NCI-H1694 (cell line): ENCODE measurements at places on chromosomes 11 and 22.
A peak's percentile ranks its signal among the peaks of the same experiment; 100 is the strongest.

GRCh38 chr11:8267831-8268529 is 4.3 kb upstream of the LMO1 start:
- no peak for DNase-seq

DNA sequence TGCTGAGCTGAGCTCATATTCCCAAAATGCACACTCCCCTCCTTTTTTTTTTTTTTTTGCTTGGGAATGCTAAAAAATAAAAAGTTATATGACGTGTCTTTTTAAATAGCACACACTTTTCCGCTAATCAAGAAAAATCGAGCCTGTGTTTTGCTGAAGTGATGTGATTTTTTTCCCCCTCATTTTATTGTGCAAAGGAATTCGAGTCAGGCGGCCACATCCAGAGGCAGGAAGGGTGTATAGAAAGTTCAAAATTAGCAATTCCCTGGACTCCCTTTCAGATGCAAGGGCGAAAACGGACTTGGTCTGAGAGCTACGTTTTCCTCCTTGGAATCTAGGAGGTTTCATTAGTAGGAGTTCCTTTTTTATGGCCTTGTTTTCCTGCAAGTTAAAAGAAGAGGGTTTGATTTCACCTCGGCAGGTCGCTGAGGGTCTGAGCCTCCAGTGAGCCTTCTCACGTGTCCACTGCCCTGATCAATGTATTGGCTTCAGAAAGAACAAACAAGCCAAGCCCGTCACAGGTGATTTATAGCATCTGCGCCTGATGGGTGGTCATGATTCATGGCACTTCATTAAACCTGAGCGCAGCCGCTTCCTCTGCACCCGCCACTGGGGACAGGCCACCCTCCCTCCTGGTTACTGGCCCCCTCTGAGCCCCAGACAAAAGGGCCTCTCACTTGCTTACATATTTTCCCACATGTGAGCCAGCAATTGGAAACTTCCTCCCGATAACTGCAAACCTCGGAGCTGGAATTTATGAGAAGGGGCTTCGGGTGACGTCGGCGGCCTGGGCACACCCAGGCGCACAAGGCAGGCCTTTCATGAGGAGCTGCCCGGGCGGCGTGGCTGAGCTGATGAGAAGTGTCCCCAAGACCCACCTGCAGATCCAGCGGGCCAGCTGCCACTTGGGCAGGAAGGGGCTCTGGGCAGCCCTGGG is 64.4 kb upstream of the LINC01488 start:
- no peak for DNase-seq

DNA sequence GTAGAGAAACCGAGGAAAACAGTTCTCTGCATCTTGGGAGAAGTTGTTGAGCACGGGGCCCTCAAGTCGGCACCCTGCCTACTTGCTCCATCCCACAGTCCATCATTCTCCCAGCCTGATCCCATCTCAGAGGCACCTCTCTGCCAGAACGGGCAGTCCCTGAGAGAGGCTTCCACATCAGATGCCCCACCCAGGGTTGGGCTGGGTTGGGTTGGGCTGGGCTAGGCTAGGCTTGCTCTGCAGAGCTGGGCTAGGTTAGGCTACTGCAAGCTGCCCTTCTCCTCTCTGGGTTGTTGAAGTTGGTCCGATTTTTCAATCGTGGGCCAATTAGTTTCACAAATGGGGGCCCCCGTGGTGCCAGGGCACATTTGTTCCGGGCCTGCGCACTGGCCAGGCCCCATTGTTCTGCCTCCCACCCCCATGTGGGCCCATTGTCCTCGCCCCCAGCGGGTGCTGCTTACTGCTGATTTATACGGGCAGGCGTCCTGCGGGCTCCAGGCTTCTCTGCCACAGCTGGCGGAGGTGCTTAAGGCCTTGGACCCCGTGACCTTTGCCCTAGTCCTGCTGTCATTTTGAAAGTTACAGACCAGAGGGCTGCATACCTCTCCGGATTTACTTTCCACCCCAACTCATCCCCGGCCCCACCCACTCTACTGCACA is 63.7 kb upstream of the NNMT start:
- no peak for DNase-seq

GRCh38 chr22:44583854-44584253 is 85.8 kb upstream of the RTL6 start:
- no peak for DNase-seq

GRCh38 chr22:45631140-45631840 is 40.3 kb upstream of the ATXN10 start:
- DNase-seq: no peak

DNA sequence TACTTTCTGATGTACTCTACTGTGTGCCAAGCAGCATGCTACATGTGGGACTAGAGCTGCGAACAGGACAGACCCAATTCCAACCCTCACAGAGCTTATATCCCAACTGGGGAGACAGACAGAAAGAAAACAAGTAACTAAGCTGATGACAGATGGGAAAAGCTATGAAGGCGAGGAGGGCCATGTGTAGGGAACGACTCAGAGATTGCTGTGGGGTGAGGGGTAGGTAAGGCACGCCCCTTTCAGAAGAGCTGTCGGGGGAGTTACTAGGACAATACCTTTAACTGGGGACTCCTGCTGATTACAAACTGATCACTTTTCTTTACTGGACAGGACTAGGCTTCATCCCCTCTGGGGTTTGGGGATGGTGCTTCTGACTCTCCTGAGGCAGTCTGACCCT is 48.9 kb downstream of the ST3GAL4 start:
- DNase-seq: no peak

- no peak for DNase-seq
Measured at GRCh38 chr11:12673601-12673923, 659 bp upstream of the TEAD1 start.

GRCh38 chr11:130510407-130511006 is 62.1 kb downstream of the ADAMTS15 start:
- DNase-seq: no peak

DNA sequence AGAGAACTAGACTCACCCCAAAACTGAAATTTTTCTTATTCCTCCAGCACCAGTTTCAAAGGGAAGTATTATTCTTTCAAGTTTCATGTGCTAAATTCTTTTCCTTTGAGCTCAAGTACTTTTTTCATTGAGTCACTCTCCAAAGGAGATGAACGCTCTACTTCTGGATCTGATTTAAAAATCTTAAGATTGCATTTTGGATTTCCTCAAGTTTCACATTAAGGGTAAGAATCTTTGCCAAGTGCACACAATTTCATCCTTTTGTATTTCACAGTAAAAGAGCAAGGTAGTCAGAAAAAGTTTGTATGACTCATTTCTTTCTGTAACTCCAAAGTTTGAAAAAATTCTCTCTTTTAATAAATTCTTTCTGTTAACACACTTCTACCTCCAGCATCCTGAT is 435.5 kb downstream of the RAB38 start:
- DNase-seq: no peak

GRCh38 chr22:44426981-44427380 is 71.1 kb downstream of the RTL6 start:
- no peak for DNase-seq

- no peak for DNase-seq
Measured at GRCh38 chr11:120281143-120281795, 41.3 kb downstream of the POU2F3 start.

DNA sequence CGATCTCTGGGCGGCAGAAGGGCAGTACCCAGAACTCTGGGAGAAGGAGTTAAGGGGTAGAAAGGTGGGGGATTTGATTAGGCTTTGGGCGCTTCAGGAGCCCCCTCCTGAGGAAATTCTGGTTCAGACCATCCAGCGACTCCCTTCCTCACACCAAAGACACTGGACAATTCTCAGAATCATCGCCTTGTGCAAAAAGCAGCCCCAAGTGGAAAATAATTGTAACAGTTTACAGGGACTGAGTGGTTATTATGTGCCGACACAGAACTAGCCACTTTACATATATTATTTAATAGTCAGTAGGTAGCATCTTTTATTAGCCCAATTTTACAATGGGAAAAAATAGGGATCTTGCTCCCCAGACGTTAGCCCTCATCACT is 662 bp upstream of the TRIM3 start:
- DNase-seq: no peak

GRCh38 chr11:45431046-45432018 is 145.2 kb upstream of the SYT13 start:
- DNase-seq: no peak

- no peak for DNase-seq
Measured at GRCh38 chr11:47256374-47256773, 1.4 kb upstream of the NR1H3 start.

DNA sequence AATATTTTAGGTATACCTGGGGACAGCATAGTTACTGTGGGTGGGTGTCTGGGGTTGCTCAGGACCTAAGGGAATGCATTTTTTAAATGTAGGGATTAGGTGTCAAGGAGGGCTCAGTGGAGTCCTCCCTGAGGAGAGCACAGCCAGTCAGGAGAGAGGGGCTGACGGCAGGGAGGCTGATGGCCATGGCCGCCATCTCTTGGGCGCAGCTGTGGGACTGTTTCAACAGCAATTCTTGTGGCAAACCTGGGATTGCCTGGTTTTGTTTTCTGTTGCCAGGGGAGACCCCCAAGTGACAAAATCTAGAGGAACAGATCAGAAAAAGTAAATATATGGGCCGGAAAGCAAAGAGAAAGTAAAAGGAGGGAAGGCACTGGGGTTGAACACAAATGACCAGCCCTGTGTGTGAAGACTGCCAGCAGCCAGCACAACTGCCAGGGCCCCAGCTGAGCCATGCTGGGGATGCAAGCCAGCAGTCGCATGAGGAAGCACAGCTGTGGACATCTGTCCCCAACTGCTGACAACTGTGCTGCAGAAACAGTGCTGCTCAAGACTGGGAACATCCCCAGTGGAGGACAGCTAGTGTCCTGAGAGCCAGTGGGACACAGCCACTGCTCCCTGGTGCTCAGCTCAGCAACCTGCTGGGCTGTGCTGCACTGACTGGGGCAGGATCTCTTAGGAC is 10.5 kb downstream of the MIF start:
- DNase-seq: peak; percentile 7
